Foreskin melanocyte (primary cell): ENCODE measurements at places on chromosomes 3 and 15.
A peak's percentile ranks its signal among the peaks of the same experiment; 100 is the strongest.

DNA sequence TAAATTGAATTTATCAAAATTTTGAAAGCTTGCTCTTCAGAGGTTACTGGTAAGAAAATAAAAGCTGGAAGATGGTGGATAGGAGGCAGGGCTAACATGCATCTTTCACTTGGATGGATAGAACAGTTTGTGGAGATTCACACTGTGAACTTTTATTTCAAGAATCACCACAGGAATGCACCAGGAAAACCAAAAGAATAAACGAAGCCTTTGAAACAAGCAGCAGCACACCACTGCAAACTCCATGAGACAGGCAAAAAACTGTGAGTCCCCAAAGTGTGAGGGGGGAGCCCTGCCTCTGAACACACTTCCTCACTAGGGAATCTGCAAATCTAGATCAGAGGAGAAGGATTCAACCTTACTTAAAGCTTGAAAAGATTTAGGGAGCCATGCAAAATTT is 122.2 kb downstream of the RTP4 start:
- DNase-seq = peak; percentile 83

GRCh38 chr3:72344647-72345046 is 503.6 kb downstream of the SHQ1 start:
- no peak for DNase-seq

DNA sequence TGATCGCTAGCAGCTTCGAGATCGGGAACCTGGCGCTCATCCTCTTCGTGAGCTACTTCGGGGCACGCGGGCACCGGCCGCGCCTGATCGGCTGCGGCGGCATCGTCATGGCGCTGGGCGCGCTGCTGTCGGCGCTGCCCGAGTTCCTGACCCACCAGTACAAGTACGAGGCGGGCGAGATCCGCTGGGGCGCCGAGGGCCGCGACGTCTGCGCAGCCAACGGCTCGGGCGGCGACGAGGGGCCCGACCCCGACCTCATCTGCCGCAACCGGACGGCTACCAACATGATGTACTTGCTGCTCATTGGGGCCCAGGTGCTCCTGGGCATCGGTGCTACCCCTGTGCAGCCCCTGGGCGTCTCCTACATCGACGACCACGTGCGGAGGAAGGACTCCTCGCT is 62.5 kb downstream of the SLCO3A1 start:
- no peak for DNase-seq

GRCh38 chr3:88189361-88189810 is 39.6 kb downstream of the C3orf38 start:
- DNase-seq = no peak

- DNase-seq = no peak
Measured at GRCh38 chr3:11085093-11085840, 69.0 kb upstream of the HRH1 start.

GRCh38 chr3:13548696-13549622 is at the start of gene FBLN2:
Gene FBLN2 (plus strand): TSS chr3:13549125. CDS start chr3:13570356, 21,231 bp downstream.
- no peak for DNase-seq

- no peak for DNase-seq
Measured at GRCh38 chr3:127042634-127043033, 59.7 kb downstream of the PLXNA1 start.

- DNase-seq = no peak
Measured at GRCh38 chr3:140834266-140835037, 107.2 kb upstream of the SLC25A36 start.

DNA sequence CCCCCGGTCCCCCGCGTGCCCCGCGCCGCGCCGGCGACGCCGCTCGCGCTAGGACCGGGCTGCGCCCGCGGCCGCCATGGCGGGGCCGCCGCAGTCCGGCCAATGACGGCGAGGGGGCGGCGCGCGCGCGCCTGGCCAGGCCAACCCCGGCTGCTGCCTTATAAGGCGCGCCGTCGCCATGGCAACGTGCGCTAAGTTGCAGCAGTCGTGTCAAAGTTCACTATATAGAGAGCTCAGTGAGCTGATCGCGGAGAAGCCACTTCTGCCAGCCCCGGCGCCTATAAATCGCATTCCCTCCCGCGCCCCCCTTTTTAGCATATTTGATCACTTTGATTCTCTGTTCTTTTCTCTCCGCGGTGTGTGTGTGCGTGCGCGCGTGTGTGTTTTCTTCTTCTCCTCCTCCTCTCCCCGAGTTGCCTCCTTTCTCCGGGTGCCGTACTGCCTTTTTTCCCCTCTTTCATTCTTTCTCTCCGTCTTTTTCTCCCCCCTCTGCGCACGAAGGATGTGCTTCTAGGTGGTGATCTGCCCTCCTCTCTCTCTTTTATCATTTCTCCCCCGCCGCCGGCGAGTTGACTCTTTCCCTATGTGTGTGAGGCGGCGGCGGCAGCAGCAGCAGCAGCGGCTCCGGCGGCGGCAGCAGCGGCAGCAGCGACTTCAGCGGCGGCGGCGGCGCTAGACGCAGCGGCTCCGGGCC is at the start of gene NR2F2:
Gene NR2F2 (plus strand): TSS at position 251 of the 694 bp plus-strand sequence. CDS start 1,406 bp downstream, outside the sequence.
- peak; percentile 95 for DNase-seq

DNA sequence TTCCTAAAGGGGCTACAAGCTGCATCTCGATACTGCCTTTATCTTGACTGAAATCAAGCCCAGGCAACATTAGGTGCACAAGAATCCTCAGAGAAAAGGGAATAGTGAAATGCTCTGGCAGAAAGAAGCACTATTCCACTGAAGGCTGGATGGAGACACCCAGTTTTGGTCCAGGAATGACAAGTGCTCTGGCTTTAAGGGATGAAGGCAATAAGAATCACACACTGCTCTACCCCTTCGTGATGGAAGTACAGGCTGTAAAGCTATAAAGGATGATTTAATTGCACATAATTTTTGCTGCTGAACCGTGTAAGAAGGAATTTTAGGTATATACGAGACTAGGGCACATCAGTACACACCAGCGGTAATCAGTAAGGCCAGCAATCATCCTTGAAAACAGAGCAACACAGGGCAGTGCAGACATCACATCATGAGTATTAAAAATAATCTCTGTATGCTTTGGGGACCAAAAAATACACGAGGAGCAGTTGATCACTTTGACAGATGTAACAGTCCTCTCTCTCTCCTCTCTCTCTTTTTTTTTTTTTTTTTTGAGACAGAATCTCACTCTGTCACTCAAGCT is 414.6 kb upstream of the TBL1XR1 start:
- DNase-seq = no peak

GRCh38 chr15:96878129-96878528 is 547.6 kb downstream of the NR2F2 start:
- DNase-seq = no peak

GRCh38 chr3:16404349-16404895 is 109.1 kb downstream of the RFTN1 start:
- no peak for DNase-seq

DNA sequence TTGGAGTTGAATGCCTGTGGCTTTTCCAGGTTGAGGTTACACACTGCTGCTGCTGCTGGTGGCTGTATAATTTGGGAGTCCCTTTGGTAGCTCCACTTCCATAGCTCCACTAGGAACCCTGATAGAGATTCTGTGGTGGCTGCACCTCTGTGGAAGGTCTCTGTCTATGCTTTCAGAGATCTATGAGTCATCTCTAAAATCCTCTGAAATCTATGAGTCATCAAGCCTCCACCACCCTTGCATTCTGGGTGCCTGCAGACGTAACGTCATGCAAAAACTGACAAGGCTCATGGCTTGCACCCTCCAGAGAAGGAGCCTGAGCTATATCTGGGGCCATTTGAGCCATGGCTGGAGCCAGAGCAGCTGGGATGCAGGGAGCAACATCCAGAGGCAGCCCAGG is 1037.0 kb upstream of the CFAP20DC start:
- DNase-seq = no peak

- DNase-seq = no peak
Measured at GRCh38 chr15:25372298-25372697, 66.5 kb downstream of the UBE3A start.

DNA sequence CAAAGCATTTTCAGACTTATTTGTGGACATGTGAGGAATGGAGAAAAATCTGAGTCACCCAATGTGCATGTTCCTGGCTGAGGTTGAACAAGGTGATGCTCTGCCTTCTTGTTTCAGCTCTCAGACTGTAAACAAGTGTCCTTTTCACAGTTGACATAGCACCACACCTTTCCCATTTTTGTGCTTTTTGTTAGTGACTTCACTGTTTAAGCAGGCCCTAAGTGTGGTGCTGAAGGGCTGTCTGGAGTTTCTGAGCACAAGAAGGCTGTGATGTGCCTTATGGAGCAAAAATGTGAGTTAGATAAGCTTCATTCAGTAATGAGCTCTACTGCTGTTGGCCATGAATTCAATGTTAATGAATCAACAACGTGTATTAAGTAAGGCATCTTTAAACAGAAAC is 20.4 kb downstream of the ABI3BP start:
- no peak for DNase-seq

- DNase-seq = no peak
Measured at GRCh38 chr15:67873777-67874176, 33.9 kb upstream of the RNU6-1 start.

- DNase-seq = no peak
Measured at GRCh38 chr15:69786136-69786701, 311.5 kb downstream of the TLE3 start.

DNA sequence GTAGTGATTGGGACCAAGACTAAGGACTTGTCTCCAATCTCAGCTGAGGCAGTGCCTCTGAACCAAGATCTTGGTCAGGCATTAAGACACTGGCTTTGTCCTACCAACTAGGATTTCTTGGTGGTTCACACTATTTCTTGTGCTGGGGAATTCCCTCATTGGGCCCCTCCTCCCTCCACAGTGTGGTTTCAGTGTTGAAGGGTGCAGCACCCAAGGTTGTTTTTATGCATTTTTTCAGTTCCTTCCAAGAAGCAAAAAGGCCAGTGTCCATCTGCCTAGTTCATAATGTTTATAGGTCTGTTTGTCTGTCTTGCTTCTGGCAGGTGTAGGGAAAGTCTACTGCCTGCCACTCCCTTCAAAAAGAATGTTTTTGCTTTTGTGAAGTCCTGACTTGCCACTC is 10.6 kb upstream of the ITPKA start:
- DNase-seq = no peak

GRCh38 chr3:147301781-147302180 is 104.6 kb downstream of the ZIC4 start:
- DNase-seq = no peak

GRCh38 chr15:40454904-40455391 is 14.2 kb downstream of the BAHD1 start:
- no peak for DNase-seq

GRCh38 chr15:31111091-31111647 is 9.6 kb upstream of the TRPM1 start:
- DNase-seq = no peak

DNA sequence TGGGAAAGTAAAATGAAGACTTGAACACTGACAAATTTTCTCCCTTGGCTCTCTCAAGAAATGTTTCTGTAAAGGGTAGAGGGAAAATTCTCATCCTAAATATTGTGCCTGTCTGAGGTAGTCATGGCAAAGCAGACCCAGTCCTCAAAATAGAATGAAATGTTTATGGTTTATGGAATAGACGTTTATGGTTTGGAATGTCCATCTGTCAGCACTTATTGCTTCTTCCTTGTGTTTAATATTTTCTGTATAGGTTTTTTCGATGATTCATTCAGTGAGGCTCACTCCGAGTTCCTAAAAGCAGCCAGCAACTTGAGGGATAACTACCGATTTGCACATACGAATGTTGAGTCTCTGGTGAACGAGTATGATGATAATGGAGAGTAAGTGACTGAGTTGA is 13.9 kb downstream of the ELL3 start:
- no peak for DNase-seq

- no peak for DNase-seq
Measured at GRCh38 chr15:62063825-62064635, 2.7 kb upstream of the C2CD4A start.

DNA sequence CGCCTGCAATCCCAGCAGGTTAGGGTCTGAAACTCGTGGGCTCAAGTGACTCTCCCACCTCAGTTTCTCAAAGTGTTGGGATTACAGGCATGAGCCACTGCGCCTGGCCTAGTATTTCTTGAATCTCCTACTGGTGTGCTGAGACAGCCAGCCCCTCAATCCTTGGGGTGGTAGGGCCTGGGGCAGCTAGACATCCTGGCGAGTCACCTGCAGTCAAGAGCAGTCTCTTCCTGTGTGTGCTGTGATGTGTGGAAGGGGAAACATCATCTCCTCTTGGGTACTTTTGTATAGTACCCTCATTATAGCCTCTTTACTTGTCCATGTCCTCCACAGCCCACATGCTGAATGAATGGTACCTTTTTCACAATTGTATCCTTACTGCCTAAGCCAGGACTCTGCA is 4.9 kb upstream of the HEXA start:
- DNase-seq = no peak

- DNase-seq = no peak
Measured at GRCh38 chr3:191774485-191774884, 313.5 kb downstream of the PYDC2 start.

GRCh38 chr3:38453913-38454177 is 155 bp downstream of the ACVR2B start:
- DNase-seq = no peak

DNA sequence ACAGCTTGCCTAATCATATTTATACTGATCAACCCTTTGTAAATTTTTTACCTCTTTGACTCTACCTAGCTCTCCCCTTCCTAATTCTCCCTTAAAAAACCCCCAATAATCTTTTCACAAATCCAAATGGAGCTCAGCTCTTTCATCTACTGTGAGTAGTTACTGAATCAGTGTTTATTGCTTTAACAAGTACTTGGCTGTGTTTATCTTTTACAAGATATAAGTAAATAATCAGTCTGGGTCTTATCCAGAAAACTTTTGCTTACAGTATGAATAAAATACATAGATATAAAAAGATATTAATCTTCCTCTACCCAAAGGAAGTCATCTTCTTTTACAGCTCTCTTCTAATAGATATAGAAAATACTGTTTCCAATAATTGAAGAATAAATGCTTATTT is 366.4 kb downstream of the RAP2B start:
- DNase-seq = no peak

DNA sequence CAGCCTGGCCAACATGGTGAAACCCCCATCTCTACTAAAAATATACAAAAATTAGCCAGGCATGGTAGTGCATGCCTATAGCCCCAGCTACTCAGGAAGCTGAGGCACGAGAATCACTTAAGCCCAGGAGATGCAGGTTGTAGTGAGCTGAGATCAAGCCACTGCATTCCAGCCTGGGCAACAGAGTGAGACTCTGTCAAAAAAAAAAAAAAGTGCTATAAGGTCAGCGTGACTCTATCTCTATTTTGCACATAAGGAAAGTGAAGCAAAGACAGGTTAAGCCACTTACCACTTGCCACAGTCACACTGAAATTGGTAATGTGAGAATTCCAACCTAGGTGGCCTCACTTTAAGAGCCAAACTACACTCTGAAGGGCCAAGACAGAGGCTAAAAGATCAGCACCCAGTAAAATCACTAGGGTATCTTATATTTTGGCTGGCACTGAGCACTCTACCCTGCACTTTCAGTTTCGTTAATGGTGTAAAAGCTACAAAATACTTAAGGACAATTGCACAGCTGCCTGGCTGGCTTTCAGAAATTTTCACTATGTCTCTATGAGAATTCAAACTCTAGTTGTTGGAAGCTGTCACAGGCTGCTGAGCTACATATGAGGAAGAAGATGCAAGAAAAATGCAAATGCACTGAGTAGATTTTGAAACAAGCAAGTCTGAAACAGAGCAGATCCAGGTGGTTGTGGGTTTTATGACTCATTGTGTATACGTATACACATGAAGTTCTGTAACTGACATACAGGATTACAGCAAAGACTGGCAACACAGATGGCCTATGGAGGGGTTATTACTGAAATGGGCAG is 32.7 kb downstream of the TRANK1 start:
- no peak for DNase-seq
